ENCODE measurements at places on chromosomes 12 and 14.

DNA sequence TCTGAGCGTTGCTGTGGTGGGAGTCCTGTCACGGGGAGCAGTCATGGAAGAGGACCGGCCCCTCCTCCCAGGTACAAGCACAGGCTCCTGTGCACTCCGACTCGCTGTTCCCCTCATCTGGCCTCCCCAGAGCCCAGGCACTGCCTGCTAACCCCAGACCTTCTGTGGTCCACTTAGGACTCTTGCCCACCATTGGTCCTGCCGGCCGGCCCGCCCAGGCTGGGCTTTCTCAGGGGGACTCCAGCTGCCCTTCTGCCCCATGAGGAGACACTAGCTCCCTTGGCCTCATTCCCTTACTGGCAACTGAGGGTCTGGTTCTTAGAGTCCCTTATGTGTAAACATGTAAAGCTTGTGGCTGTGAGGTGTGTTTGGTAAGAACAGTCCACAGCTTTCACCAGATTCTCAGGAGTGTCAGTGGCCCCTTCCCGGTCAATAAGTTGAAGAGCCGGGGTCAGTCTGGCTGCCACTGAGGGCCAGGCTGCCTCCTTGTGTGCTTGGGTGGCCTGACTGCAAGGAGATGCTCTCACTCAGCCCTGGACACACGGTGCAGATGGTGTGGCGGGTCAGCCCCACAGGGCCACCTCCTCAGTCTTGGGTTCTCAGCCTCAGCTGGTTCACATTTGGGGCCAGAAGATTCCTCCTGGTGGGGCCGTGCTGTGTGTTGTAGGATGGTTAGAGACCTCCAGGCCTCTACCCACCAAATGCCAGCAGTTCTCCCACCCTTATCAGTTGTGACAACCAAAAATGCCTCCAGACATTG, 43.6 kb downstream of the DDX51 start:
- DNase-seq = no peak

GRCh38 chr14:41859336-41859735, 252.7 kb downstream of the LRFN5 start:
- DNase-seq = no peak

DNA sequence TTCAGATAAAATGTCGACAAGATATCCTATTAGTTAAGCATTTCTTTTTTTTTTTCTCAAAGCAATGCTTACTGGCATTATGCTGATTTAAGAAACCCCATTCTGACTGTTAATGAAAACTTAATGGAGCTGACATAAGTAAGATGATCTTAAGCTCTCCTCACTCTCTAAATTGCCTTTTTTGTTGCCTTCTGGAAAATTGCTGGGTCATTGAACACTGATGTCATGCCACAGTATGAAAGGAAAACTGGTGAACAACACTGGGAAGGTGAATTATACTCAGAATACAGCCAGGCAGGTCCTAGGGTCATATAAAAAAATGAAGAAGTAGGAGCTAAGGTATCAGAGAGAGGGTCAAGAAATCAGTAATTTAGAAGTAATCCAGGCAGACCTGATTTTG, 179.9 kb downstream of the BTG1 start:
- DNase-seq = no peak

GRCh38 chr14:102580550-102581110, 11.8 kb upstream of the RCOR1 start:
- no peak for DNase-seq

- DNase-seq = no peak
Observed at GRCh38 chr12:79871621-79872020, 63.3 kb downstream of the PPP1R12A start.

DNA sequence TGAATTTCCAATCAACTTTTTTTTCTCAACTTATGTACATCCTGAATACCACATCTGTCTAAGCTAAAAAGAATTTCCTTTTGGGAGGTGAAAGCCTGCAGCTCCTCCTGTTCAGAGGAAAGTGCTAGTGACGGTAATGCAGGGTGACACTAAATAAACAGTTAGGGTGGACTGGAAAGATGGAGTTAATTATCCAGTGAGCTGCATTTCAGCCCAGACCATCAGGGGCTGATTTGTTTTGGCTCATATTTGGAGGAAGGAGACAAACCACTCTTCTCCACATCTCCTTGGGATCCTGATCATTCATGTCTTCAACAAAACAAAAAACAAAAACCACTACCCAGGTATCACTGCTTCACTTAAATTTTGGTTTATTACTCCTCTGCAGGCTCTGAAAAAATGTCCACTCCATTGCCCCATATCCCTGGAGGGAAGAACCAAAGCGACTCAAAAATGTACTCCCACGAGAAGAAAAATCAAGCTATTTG, 5.1 kb upstream of the SIX1 start:
- DNase-seq = no peak

- DNase-seq = no peak
Observed at GRCh38 chr12:4197922-4198763, 75.4 kb upstream of the CCND2 start.

- DNase-seq = no peak
Observed at GRCh38 chr12:128276471-128276870, 9.5 kb downstream of the TMEM132C start.

GRCh38 chr12:21296751-21297406, 37.8 kb downstream of the SLCO1A2 start:
- DNase-seq = no peak

- DNase-seq = no peak
Observed at GRCh38 chr14:69612014-69612782, 802 bp downstream of the SUSD6 start.

- no peak for DNase-seq
Observed at GRCh38 chr12:58870595-58870994, 49.7 kb downstream of the LRIG3 start.

DNA sequence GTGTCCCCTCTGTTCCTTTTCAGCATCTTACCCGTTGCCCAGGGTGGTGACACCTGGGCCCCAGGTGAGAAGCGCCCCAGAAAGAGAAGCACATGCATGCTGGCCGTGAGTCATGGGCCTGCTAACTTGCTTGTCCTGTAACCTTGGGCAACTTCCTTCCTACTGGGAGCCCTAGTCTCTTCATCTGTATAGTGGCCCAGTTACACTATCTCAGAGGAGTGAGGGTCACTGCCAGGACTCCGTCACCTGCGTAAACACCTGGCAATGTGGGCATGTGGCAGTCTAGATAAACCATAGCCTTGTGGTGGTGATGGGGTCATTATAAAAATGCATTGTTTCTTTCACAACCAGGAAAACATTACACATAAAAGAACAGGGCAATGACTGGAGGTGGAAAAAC, 125.2 kb downstream of the SLC25A47 start:
- DNase-seq = no peak
